HepG2 (cell line): ENCODE measurements at places on chromosomes 7 and 10.

DNA sequence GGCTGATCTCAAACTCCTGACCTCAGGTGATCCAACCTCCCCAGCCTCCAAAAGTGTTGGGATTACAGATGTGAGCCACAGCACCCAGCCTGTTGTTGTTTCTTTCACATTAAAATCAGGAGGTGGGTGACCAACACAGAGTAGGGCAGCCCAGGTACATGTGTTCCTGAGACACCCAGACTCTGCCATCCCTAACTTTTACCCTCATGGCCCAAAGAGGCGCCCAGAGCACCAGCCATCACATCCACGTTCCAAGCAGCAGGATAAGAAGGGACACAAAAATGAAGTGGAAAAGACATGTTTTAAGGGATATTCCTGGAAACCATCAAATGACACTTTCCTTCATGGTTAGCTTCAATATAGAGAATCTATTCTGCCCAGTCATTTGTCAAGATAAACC, 159.6 kb upstream of the KLF6 start:
- no peak for DNase-seq

DNA sequence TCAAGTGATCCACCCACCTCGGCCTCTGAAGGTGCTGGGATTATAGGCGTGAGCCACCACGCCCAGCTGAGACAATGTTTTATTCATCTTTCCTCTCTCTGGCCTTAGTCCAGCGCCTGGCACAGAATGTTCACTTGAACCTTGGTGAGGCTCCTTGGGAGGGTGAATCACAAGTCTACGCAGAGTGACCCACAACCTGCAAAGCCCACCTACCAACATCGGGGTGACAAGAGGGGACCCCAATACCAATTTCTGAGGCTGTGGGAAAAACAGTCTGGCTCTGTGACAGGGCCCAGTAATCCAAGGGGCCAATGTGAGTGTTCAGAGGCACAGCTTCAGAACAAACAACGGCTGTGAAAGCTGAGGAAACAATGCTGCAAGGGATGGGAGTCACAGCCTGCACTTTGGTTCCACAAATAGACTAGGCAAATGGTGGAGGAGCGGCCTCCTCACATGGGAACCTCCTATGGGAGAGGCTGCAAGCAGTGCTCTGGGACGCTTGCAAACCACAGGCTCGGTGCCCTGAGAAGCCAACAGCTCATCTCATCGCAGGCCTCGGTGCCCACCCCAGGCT, 5.6 kb upstream of the MALSU1 start:
- peak; percentile 97 for DNase-seq

GRCh38 chr7:12540850-12541249, 29.7 kb upstream of the SCIN start:
- no peak for DNase-seq

DNA sequence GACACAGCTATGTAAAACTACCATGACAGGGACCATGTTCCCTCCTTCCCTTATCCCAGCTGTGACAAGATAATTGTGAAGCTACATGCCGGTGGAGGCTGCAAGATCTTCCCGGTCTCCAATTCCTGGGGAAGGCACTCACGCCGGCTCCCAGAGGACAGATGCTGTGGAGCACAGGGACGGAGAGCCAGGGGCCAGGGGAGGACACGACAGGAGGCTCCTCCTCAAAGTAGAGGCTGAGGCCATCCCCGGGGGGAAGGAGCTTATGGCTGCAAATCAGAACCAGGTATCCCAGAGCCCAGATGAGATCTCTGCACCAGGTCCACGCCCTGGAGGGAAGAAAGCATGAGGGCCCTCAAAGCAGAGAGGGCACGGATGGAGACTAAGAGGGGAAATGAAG, 286.2 kb downstream of the TCERG1L start:
- DNase-seq, result no peak

GRCh38 chr10:71854031-71854430, 3.0 kb upstream of the PSAP start:
- DNase-seq, result no peak

- DNase-seq, result no peak
Observed at GRCh38 chr10:89219513-89220218, 12.5 kb upstream of the CH25H start.

GRCh38 chr7:17844022-17844421, 96.3 kb downstream of the SNX13 start:
- no peak for DNase-seq

- DNase-seq, result no peak
Observed at GRCh38 chr10:73888514-73888913, 14.2 kb upstream of the CAMK2G start.

DNA sequence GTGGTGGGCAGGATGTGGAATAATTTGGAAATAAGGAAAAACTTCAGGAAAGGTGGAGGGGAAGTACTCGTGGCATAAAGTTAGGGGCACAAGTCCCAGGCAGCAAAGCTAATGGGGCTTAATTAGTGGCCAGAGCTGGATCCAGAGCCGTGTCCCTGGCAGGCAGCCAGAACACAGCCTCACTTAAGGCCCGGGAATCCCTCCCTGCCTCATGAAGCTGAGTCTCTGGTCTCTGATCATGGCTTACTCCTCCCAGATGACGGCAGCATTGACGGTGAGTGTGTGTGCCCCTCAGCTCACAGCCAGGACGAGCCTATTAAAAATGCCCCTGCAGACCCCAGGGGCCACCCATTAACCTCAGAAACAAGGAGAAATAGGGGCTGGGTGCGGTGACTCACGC, 48.2 kb upstream of the NPTX2 start:
- DNase-seq, result no peak

DNA sequence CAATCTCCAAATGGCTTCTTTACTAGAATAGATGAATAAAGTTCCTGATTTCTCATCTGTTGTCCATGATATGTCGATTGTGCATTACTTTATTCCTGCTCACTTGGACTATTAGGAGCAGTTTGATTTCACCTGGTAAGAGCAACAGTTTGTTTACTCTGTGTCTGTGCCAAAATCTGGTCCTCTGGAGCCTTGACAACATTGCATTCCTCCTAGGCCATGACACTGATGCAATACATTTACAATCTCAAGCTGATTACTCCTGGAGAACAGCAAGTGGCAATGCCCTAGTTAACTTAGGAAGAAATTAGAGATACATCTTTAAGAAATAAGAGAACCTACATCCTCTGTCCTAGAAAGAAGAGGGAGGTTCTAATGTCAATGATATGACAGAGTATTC, 71.8 kb downstream of the SGCE start:
- DNase-seq, result peak; percentile 38

- no peak for DNase-seq
Observed at GRCh38 chr7:11753433-11753832, 78.6 kb downstream of the THSD7A start.

GRCh38 chr7:128167042-128167701, 73.9 kb upstream of the LEP start:
- DNase-seq, result no peak

GRCh38 chr10:118332236-118332635, 9.9 kb downstream of the FAM204A start:
- no peak for DNase-seq

DNA sequence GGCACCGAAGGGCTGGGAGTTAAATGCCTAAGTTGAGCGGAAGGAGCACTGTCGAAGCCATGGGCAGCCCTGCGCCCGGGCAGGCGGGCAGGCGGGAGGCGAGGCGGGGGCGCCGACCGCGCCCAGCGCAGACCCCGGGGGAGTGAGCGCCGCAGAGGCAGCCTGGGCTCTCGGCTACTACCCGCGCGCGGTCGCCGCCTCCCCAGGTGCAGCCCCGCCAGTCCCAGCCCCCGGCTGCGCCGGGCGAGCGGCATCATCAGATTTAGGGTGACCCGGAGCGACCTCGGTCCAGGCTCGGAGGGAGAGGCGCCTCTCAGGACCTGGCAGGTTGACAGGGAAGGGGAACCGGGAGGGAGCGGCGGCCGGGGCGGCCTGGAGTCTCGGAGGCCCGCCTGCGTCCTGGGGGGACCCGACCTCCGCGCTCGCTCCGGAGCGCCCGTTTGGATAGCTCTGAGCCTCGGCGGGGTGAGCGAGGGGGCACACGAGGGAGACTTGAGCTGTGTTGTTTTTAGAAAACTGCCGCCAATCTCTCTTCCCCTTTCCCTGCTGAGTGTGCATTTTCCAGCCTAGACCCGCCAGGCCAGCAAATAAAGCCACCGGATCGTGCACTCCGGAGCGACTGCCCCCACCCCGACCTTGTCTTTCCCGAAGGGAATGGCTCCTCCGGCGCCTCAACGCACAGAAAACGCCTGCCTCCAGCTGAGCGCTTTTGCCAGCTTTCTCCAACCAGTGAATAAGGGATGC, 2.3 kb upstream of the NRP1 start:
- no peak for DNase-seq

DNA sequence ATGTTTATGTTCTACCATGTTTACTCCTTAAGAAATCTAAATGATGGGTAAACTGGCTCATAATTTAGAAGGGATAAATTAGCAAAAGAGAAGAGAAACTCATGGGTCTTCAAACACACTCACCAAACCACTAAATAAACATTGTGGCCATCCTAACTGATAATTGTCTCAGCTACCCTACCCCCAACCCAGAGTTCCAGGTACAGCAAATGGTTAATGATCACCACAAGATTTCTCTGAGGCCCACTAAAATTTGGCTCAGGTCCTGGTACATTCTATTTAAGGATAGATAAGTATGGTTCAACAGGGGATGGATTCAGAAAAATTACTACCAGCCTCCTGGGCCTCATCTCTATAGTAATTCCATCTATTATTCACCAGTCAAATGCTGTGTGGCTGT, 21.4 kb downstream of the SLC25A13 start:
- DNase-seq, result peak; percentile 30

DNA sequence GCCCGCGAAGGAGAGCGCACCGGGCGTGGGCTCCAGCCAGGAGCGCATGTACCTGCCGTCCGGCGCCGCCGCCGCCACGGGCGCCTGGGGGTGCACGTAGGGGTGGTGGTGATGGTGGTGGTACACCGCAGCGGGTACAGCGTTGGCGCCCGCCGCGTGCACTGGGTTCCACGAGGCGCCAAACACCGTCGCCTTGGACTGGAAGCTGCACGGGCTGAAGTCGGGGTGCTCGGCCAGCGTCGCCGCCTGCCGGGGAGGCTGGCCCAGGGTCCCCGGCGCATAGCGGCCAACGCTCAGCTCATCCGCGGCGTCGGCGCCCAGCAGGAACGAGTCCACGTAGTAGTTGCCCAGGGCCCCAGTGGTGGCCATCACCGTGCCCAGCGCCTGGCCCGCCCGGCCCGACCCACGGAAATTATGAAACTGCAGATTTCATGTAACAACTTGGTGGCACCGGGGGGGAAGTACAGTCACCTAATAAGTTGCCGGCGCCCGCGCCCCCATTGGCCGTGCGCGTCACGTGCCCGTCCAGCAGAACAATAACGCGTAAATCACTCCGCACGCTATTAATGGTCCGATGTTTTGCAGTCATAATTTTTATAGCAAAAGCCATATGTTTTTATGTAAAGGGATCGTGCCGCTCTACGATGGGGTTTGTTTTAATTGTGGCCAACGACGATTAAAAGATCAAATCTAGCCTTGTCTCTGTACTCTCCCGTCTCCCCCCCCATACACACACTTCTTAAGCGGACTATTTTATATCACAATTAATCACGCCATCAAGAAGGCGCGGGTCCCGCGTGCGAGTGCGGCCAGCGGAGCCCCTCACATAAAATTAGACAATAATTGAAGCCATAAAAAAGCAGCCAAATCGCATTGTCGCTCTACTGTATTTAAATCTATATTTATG, at the start of gene HOXA9:
Gene HOXA9, minus strand, starts transcription at position 449 of the 907 bp plus-strand sequence. Its CDS starts 80 bp downstream, at position 369.
- DNase-seq, result no peak

DNA sequence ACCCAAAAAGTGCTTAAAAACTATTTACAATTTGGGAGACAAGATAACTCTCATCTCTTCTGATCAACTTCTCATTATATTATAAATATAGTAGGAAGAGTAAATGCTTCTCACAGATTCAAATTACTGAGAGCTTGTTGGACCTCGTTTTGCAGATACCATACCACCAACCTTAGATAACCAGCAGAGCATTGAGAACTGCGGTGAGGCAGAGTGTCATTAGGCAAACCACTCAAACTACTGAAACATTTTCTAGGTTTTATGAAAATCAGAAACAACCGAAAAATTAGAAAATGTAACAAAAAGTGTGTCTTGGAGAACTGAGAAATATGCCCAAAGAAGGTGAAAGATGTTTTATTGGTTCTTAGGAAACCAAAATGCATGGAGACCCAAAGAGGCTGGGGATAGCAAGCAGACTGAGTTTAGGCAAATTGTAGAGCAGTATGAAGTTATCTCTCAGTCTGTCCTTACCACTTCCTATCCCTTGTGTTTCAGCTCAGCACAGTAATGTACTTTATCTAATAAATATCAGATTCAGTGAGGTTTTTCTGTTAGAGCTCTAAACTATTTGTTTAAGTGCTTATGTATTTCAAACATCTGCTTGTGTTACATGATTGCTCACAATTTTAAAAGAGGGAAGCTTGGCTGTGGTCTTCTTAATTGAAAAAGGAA, 77.9 kb downstream of the HECTD2 start:
- DNase-seq, result no peak

GRCh38 chr10:106402458-106402857, 762.0 kb downstream of the SORCS1 start:
- DNase-seq, result no peak

DNA sequence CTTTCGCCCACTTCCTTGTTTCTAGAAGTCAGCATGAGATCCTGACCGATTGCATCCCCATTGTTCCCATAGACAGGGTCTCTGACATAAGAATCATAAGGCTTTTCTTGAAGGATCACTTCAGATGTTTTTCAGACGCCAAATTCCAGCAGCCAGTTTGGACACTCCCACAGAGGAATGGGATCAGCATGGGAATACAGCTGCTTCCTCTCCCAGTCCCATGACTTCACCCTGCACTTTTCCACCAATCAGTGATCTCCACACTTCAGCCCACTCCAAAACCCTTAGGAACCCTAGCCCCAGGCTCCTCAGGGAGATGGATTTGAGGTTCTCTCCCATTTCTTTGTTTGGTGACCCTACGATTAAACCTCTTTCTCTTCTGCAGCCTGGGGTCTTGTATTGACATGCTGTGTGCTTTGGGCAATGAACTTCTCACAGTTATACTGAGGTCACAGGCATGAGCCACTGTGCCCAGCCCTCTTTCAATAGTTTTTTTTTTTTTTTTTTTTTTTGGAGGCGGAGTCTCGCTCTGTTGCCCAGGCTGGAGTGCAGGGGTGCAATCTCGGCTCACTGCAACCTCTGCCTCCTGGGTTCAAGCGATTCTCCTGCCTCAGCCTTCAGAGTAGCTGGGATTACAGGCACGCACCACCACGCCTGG, 52.8 kb upstream of the CHST3 start:
- no peak for DNase-seq

- no peak for DNase-seq
Observed at GRCh38 chr10:124916098-124916584, 25.8 kb upstream of the ZRANB1 start.

DNA sequence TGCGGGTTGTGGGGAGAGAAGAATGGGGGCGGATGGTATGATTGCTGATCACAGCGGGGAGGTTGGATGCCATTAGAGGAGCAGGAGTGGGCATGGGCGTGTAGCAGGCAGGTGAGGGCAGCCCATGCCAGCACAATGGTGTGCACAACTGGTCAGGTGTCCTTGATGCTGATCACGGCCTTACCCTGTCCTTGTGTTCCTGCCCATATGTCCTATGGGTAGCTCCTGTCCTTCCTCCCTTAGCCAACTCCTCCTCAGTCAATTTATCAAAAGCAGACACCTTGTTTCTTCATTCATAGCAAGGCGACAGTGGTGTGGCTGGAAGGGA, 30.7 kb downstream of the WDR86 start:
- DNase-seq, result no peak
